Activated T-helper 1 cell treated with anti-CD3 and anti-CD28 coated beads, Interleukin-12 subunit alpha, Interleukin-12 subunit beta, Interleukin-2, Interleukin-4 antibody, amounts not matched to agents 30 ng/mL and 10 ng/mL and 1 ng/mL, durations not matched to agents 14 hours and 24 hours and 36 hours (primary cell): ENCODE measurements at places on chromosomes 12 and 14. TPM values are rescaled to one million over a fixed set of nuclear protein-coding genes. Genes with fewer than 3 reads are reported as not detected.

DNA sequence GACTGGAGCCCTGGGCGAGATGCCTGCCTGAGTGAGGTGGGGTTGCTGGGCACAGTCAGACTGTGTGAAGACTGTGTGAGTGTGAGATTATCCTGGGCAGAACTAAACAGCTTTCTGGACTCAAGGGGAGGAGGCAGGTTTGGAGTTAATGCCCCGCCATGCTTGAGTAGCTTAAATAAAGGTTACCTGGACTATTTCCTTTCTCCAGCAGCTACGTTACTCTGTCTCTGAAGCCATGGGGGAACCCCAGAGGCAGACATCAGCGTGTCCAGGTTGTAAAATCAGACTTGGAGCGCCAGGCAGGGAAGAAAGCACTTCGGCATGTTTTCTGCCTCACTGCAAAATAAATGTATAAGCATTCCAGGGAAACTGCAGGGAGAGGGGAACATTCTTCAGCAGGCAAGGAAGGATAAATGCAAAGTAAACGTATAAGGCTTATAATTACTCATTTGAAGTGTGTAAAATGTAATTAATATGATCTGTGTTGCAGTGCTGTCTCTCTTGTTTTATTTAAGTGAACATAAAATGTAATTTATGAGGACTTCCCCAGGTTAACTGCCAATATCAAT, 129.7 kb downstream of the CHST11 start:
- no peak for DNase-seq

Gene KSR2
- total RNA-seq: 0.02 and 0.08 TPM in 2 replicates

Gene WSB2
- 122 and 127 TPM in 2 replicates for total RNA-seq

- no peak for DNase-seq
These were observed 2.0 kb downstream of the YBX3 start for GRCh38 chr12:10720974-10721650.

Gene KRT6C
- not detected in 2 replicates for total RNA-seq

- DNase-seq: no peak
These were observed 179.6 kb upstream of the NUDT4 start for GRCh38 chr12:93198086-93198485.

- no peak for DNase-seq
These were observed 425.6 kb downstream of the NRXN3 start for GRCh38 chr14:78595797-78596196.

GRCh38 chr14:51821822-51822221, 38.6 kb upstream of the GNG2 start:
- DNase-seq: no peak

Gene IQSEC3
- 0.05 and 0.24 TPM in 2 replicates for total RNA-seq

GRCh38 chr14:106694638-106695393, 1168.4 kb downstream of the TMEM121 start:
- DNase-seq: peak; percentile 56

GRCh38 chr12:25677232-25677937, 124.3 kb upstream of the LMNTD1 start:
- DNase-seq: no peak

GRCh38 chr14:52315355-52315718, 1.2 kb downstream of the PTGER2 start:
- no peak for DNase-seq

Gene STYK1
- 0.34 TPM in 1 of 2 replicates, not detected in the other for total RNA-seq
